ENCODE measurements at places on chromosomes 16 and 17.

GRCh38 chr17:8985054-8985701 lies 19.7 kb upstream of the PIK3R5 start:
- DNase-seq = no peak

- no peak for DNase-seq
These were observed 206.7 kb downstream of the RPTOR start for GRCh38 chr17:80751070-80751945.

DNA sequence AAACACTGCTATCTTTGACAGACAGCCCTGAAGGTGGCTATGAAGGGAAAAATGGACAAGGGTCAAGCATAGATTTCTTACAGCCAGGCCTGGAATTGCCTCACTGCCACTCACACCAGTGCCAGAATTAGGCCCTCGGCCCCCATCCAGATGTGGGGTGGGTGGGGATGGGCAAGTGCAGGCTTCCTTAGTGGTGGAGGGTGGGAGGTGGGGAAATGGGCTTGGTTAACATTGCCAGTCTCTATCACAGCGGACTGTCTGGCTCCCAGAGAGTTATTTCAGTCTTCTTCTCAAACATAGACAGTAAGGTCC lies 24.9 kb downstream of the B9D1 start:
- no peak for DNase-seq

DNA sequence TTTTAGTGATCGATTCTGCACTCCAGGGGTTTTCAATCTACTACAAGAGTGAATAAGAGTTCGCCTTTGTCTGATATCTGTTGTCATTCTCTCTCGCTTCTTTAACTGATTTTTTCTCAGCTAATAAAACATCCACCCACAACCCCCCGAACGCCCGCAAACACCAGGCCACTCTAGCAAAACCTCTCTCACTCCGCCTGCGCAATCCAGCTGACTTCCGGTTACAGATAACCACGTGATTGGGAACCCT lies 338 bp upstream of the RPL19 start:
- DNase-seq = peak; percentile 90

DNA sequence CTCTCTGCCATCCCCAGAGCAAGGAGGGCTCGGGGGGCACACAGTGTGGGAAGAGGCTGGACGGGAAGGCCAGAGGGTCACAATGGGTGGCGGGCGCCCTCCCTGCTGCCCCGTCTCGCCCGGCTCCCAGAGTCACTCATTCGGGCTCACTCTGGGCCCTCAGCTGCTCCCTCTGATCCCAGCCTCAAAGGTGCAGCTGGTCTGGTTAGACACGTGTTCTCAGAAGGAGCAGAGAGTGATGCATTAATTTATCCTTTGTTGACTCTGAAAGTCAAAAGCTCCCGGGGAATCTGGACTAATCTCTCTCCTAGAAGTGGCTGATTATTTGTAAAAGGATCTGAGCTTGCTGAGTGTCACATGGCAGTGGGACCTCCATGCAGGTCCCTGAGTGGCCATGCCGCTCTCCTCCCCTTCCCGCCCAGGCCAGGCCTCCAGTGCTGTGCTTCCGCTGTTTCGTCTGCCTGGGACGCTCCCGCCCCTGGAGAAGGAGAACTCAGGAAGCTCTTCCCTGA lies 87.5 kb downstream of the SEC14L1 start:
- DNase-seq = no peak

- no peak for DNase-seq
These were observed 1.5 kb upstream of the IST1 start for GRCh38 chr16:71893888-71894228.

GRCh38 chr17:55748841-55749240 lies 2.0 kb upstream of the PCTP start:
- DNase-seq = no peak

- no peak for DNase-seq
These were observed 33.7 kb downstream of the PEMT start for GRCh38 chr17:17557796-17558195.

DNA sequence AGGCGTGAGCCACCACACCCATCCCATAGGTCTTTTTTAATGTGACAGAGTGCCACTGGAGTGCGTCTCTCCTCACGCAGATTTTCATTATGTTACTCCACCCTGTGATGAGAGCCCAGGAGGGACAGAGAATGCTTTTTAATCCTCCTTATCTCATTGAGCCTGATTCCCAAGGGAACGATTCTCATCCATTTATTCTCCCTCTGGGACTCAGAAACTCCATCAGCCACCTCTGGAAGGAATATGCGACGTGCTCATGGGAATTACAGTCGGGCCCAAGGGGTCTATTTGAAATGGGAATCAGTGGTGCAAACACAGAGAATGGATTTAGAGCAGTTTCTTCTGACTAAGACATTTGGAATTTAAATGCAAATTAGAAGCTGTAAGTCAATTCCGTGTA lies 155.9 kb upstream of the HSBP1 start:
- DNase-seq = no peak

DNA sequence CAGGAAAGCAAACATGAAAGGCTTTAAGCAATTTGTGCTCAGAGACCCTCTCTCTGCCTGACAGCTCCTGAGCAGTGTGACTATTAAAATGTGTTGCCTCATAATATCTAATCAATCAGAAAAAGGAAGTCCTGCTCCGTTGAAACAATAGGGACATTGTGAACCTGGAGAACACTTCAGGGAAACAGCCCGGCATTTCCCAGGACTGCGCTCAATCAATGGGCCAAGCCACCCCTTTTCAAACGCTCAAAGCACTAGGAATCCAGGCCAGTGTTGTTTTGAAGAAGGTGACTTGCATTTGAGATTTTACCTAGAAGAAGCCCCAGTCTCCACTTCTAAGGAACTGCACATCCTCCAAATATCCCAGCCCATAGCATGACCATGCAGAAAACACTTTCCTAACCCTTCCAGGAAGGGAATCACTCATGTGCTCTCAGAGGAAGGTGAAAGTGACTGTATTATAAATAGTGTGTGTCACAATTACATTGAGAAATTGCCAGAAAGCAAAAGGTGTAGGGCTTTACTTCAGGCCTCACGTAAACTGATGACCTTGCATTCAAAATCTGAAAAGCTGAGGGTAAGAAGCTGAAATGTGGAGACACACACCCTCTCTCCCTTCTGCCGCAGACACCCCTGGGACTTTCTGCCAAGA lies 19.4 kb downstream of the CDRT4 start:
- no peak for DNase-seq
